ENCODE measurements at places on chromosomes 2 and 18. TPM values are rescaled to one million over a fixed set of nuclear protein-coding genes. Genes with fewer than 3 reads are reported as not detected.
A peak's percentile ranks its signal among the peaks of the same experiment; 100 is the strongest.

The NPC1 gene
- 21.6 TPM for total RNA-seq

The NR4A2 gene
- 8.7 TPM for total RNA-seq

DNA sequence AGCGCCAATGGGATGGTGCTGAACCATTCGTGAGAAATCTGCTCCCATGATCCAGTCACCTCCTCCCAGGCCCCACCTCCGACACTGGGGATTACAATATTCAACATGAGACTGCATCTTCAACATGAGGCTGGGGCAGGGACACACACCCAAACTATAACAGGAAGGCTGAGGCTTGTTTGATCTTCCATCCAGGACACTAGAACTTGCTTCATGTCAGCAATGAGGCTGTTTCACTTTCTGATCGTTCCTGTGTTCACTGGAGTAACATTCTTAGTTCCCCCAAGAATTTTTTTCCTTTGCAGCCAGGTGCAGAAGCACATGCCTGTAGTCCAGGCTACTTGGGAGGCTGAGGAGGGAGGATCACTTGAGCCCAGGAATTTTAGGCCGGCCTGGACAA, 30.8 kb upstream of the SOX11 start:
- H3K4me3 ChIP-seq = no peak overlapping the region
- no peak for DNase-seq
- H3K27me3 ChIP-seq = no peaks in the 10 kb centered on the region
- no peaks in the 10 kb centered on the region for H3K4me1 ChIP-seq

DNA sequence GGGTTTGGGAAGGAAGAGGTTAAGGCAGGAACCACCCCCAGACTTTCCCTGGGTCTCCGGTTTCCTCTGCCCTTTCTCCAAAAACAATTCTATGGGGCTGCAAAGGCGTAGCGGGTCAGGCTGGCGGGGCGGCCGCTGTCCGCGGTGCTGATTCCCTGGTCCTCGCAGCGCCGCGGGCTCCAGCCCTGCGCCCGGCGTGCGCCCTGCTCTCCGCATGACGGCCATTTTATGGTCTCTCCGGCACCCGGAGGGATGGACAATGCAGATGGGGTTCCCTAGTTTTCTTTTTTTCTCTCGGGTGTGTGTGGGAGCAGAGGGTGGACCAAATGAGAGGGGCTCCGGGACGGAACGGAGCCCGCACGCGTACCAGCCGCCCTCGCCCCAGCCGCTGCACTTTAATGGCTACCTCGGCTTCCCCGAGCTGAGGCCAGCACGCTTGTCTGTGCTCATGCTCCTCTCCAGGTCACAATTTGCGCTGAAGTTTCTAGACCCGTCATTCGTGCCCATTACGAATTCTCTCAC, 1.6 kb downstream of the ST8SIA3 start:
- no peak overlapping the region for H3K4me3 ChIP-seq
- H3K36me3 ChIP-seq = no peaks in the 10 kb centered on the region
- no peak for DNase-seq
- H3K27me3 ChIP-seq = peaks cover 12% of the 10 kb centered on the region

DNA sequence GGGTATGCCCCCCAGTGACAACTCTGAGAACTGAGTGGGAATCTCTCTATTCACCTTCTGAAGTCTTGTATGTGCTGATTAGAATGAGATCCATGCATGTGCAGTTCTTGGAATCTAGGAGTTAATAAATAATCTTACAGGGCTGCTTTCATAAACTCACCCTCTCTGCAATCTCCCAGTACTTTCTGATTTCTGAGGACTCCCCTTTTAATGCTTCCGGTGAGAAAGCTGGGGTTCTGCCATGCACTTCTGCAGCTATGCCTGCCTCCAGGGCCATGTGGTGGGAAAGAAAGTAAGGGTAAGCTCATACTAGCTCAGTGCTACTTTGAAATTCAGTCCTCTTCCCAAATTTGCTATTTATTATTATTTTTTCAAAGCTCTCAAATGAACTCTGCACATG, 432.9 kb downstream of the MTX2 start:
- DNase-seq = no peak
- no peaks in the 10 kb centered on the region for H3K36me3 ChIP-seq
- H3K4me1 ChIP-seq = no peaks in the 10 kb centered on the region

DNA sequence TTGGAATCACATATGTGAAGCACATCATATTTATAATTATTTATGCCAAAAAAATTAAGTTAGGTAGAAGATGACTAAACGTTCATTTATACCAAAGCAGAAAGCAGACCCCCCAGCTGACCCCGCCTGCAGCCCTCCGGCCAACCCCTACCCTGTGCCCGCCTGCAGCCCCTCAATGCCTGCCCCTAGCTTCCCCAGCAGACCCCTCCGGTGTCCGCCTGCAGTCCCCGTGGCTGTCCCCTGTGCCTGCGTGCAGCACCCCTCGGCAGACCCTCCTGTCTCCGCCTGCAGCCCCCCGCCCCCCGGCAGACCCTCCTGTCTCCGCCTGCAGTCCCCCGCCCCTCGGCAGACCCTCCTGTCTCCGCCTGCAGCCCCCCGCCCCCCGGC, 136.2 kb downstream of the NFATC1 start:
- no peak for DNase-seq
- no peaks in the 10 kb centered on the region for H3K27me3 ChIP-seq
- H3K4me3 ChIP-seq = no peak overlapping the region

DNA sequence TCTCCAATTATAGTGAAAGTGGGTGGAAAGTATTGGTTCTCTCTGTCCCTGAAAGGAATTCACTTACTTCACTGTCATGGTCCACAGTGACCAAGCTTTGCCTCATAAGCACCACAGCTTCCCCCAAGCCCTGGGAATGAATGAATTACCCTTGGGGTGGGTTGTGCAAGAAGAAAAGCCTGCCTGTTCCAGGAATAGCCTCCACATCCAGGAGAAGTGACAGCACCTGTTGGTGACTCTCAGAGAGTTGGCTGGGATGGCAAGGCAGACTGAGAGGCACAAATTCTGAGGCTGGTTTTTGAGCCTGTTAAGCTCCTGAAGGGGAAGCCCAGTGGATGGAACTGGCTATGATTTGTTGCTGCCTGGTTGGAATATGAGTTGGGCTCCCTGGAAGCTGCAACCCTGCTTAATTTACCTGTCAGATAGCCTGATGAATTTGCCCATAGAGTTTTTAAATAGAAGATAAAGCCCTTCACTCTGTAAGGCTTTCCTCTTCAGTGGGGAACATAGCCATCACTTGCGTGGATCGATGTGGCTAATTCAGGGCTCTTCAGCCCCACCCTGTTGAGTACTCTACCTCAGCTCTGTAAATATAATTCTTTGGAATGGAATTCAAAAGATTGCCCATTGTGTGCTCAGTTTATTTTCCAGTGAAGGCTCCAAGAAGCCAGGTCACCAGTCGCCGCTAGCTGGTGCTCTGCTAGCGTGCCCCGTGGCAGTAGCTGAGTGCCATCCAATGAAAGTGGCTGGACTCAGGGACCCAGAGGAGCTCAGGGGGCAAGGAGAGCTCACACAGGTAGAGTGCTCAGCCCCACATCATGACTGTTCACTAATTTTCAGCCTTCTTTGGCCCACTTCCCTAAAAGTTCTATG, 479.3 kb downstream of the IRS1 start:
- no peaks in the 10 kb centered on the region for H3K36me3 ChIP-seq
- H3K4me3 ChIP-seq = no peak overlapping the region
- H3K4me1 ChIP-seq = no peaks in the 10 kb centered on the region
- H3K27ac ChIP-seq = no peak overlapping the region
- no peak for DNase-seq

DNA sequence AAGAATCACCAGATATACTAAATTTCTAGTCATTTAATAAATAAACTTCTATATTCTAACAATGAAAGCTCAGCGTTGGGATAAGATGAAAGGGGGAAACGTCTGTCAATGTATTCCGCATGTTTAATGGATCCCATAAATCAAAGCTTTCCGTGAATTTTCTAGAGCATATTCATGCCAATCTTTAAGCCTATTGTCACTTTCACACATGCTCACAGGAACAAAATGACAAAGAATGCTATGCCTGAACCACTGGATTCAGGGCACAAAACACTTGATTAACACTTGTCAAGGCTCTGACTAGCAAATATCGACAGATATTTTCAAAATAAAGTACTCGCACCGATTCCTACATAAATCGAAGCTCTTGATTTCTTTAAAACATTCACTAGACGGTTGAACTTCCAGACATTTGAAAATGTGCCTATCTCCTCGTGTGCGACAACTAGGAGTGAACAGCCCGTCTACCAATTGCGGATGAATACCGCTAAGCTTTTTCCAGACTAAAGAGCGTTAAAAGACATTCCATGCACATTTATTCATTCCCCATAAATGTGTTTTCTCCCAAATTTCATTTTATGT, 1.8 kb downstream of the TLK1 start:
- no peaks in the 10 kb centered on the region for H3K4me1 ChIP-seq
- no peak for DNase-seq
- H3K4me3 ChIP-seq = peak overlapping the region; percentile 97
- no peaks in the 10 kb centered on the region for H3K27me3 ChIP-seq

DNA sequence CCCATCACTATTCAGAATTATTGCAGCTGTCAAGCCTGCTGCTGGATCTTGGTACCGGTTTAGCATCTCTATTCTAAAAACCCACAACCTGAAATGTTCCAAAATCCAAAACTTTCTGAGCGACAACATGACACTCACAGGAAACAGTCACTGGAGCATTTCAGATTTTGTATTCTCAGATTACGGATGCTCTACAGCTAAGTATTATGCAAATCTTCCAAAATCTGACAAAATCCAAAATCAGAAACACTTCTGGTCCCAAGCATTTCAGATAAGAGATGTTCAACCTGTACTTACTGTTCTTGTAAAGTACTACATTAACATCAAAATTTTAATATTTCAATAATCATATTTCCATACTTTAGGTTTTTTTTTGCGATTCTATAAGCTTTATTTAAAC, 12.4 kb downstream of the PDIA6 start:
- H3K36me3 ChIP-seq = peaks cover 38% of the 10 kb centered on the region
- no peak overlapping the region for H3K4me3 ChIP-seq
- H3K27me3 ChIP-seq = no peaks in the 10 kb centered on the region
- no peak for DNase-seq
- no peaks in the 10 kb centered on the region for H3K4me1 ChIP-seq

DNA sequence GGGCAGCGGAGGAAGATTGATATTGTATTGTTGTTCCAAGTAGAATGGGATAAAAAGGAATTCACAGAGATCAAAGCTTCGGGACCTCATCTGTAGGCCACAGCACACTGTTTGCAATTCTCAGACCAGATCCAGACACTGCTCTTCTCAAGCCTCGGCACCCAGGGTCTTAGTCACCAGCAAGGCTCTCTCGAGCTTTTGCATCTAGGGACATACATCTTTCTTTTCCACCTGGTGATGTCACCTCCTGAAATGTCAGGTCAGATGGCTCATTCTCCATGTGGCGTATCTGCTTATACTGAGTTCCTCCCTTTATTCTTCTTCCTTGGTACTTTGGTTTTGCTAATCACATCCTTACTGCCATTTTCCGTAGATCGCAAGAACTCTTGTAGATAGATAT, 42.9 kb upstream of the SNTG2 start:
- H3K27ac ChIP-seq = no peak overlapping the region
- no peaks in the 10 kb centered on the region for H3K27me3 ChIP-seq
- no peaks in the 10 kb centered on the region for H3K36me3 ChIP-seq
- H3K4me3 ChIP-seq = no peak overlapping the region
- no peak for DNase-seq
- H3K4me1 ChIP-seq = no peaks in the 10 kb centered on the region

- H3K27me3 ChIP-seq = no peaks in the 10 kb centered on the region
- H3K27ac ChIP-seq = no peak overlapping the region
- no peak for DNase-seq
- no peaks in the 10 kb centered on the region for H3K4me1 ChIP-seq
- H3K36me3 ChIP-seq = no peaks in the 10 kb centered on the region
Observed at GRCh38 chr18:74124642-74125041, 23.0 kb downstream of the FBXO15 start.

GRCh38 chr18:77093067-77093430, 39.5 kb downstream of the MBP start:
- DNase-seq = no peak
- no peak overlapping the region for H3K27ac ChIP-seq
- H3K27me3 ChIP-seq = no peaks in the 10 kb centered on the region
- H3K4me1 ChIP-seq = no peaks in the 10 kb centered on the region

GRCh38 chr2:72326759-72327158, 179.1 kb upstream of the CYP26B1 start:
- no peaks in the 10 kb centered on the region for H3K4me1 ChIP-seq
- no peak for DNase-seq
- H3K4me3 ChIP-seq = no peak overlapping the region

GRCh38 chr2:74599676-74600075, 45.2 kb downstream of the DOK1 start:
- no peak overlapping the region for H3K4me3 ChIP-seq
- no peaks in the 10 kb centered on the region for H3K36me3 ChIP-seq
- no peak for DNase-seq
- peaks cover 5% of the 10 kb centered on the region for H3K27me3 ChIP-seq
- no peaks in the 10 kb centered on the region for H3K4me1 ChIP-seq
- H3K27ac ChIP-seq = no peak overlapping the region

GRCh38 chr18:79933765-79934164, 17.7 kb downstream of the SLC66A2 start:
- H3K36me3 ChIP-seq = peaks cover 63% of the 10 kb centered on the region
- no peaks in the 10 kb centered on the region for H3K27me3 ChIP-seq
- no peak overlapping the region for H3K4me3 ChIP-seq
- no peak overlapping the region for H3K27ac ChIP-seq
- H3K4me1 ChIP-seq = no peaks in the 10 kb centered on the region
- DNase-seq = peak; percentile 18

DNA sequence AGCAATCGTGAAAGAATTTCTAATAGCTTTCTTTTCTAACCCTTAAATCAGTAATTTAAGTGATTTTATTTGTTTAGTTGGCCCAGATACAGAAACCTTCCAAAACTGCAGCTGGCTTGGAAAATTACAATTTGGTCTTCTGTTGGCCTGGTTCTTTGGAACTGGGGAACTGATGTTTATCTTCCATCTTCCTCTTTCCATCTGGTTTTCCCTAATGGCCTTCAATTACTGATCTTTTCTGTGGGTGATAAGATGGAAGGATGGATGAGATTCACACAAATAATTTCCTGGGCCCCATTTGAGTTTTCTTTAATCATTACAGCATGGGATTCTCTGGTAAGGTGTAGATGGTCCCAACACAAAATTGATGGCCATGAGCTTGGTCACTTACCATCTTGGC, 106.5 kb upstream of the CHRNA1 start:
- H3K4me3 ChIP-seq = no peak overlapping the region
- no peak for DNase-seq
- no peaks in the 10 kb centered on the region for H3K27me3 ChIP-seq
- no peak overlapping the region for H3K27ac ChIP-seq
- H3K4me1 ChIP-seq = no peaks in the 10 kb centered on the region

DNA sequence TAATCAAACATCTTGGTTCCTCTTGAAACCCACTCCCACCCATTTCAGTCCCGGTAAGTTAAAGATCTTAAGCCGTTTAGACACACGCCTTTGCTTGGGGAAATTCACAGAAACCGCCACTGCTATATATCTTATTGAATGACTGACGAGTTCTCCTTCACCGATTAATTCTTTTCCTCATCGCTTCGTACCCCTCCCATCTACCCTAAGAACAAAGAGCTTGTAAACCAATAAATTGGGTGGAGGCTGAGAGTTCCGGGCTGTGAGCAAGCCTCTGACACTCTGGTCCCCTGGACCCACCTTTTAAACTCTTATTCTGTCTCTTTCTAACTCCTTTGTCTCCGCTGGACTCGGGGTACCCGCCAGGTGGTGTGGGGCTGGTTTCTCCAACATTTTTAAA, 30.6 kb downstream of the TMEM131 start:
- H3K4me1 ChIP-seq = peaks cover 5% of the 10 kb centered on the region
- H3K27me3 ChIP-seq = no peaks in the 10 kb centered on the region
- no peak overlapping the region for H3K4me3 ChIP-seq
- no peak overlapping the region for H3K27ac ChIP-seq
- H3K36me3 ChIP-seq = no peaks in the 10 kb centered on the region
- no peak for DNase-seq
